ENCODE measurements at places on chromosomes 11 and 22. TPM values are rescaled to one million over a fixed set of nuclear protein-coding genes. Genes with fewer than 3 reads are reported as not detected.

The ARHGAP8 gene
- not detected for total RNA-seq

The OR8A1 gene
- not detected for total RNA-seq

The BCL2L13 gene
- total RNA-seq = 33.6 TPM

The OR51B2 gene
- total RNA-seq = not detected

The MOGAT2 gene
- total RNA-seq = 0.29 TPM

The SMC1B gene
- total RNA-seq = not detected

The MS4A6A gene
- total RNA-seq = 51.7 TPM

The APOL6 gene
- 5.3 TPM for total RNA-seq

The CD3E gene
- total RNA-seq = not detected

The SNX32 gene
- total RNA-seq = not detected

The MIOX gene
- total RNA-seq = not detected

The CYB5R3 gene
- total RNA-seq = 34.0 TPM

The CACNA1I gene
- under 0.01 TPM for total RNA-seq
